GM18507 (cell line): ENCODE measurements at places on chromosomes 3 and 15.

DNA sequence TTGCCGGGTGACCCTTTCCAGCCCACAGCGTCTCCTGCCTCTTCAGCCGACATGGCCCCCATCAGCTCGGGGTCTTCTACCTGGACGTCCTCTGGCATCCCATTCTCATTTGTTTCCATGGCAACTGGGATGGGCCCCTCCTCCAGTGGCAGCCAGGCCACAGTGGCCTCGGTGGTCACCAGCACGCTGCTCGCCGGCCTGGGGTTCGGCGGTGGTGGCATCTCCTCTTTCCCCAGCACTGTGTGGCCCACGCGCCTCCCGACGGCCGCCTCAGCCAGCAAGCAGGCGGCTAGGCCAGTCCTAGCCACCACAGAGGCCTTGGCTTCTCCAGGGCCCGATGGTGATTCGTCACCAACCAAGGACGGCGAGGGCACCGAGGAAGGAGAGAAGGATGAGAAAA, 170.2 kb downstream of the FEZF2 start:
- no peak for DNase-seq

DNA sequence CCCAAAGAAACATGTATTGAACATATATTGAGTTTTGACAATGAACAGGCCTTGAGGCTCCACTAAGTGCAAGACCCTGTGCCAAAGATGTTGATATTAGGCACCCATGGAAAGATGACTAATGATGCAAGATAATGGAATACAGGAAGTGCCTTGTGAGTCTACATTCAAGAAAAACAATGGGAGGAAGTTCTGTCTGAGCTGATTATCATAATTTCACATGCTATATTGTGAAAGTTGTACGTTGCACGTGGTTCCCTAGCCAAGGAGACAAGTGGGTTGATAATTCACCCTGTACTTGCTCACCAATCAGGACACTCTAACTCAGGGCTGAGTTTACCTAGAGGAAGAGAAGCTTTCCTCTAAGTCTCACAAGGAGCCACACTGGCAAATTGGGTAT, 186.9 kb upstream of the STAC start:
- DNase-seq: no peak

DNA sequence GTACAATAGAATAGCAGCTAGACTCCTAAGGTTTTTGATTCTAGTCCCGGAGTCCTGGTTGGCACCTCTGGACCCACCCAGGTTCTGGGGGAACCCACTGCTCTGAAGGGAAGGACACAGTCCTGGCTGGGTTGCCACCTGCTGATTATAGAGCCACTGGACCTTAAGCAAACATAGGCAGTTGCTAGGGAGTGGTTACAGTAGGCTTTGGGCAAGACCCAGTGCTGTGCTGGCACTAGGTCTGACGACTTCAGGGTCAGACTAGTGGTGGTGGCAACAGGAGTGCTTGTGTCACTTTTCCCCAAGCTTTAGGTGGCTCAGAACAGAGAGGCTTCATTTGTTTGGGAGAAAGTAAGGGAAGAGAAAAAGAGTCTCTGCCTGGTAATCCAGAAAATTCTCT, 109.8 kb upstream of the C3orf80 start:
- DNase-seq: no peak

GRCh38 chr3:180402471-180403073, 199.4 kb upstream of the TTC14 start:
- no peak for DNase-seq

DNA sequence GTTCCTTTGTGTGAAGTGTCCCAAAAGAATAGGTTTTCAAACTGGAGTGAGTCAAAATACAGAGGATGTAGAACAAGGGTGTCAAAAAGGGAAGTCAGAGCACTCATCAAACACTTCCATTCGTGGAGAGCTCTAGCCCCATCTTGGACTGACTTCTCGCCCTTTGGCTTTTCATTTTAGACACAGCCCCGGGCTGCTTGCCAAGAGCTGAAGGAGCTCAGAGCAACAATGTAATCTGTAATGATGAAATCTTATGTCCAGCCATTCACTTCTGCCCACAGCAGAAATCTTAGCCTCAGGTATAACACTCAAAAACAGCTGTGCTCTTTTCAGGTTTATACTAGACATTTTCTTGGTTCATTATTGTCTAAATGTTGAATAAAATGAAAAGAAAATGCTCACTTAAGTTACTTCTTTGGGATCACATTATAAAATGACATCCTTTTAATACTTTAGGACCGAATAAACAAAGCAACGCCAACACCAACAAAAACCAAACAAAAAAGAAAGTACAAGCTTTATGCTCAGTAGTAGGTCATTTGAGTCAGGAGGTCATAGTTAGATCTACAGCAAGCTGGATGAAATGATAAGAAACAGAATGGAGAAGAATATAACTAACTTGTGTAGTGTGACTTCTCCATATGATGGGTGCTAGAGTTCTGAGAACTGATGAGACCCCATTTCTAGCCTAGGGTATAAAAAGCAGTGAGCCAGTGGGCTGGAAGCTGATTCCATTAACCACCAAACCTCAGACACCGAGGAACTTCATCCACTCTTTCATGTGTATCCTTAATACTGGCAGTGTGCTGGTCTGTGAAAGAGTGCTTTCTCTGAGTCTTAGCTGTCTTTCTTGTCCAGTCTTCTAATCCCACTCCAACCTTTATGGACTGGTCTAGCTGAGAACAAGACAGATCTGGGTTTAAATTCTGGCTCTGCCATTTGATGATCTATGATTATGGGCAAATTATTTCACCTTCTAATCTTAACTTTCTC, 131.8 kb upstream of the SLC7A14 start:
- DNase-seq: no peak

- DNase-seq: no peak
These were observed 118.1 kb downstream of the AKAP13 start for GRCh38 chr15:85498471-85498870.
